ENCODE measurements at places on chromosomes 12 and 14.

GRCh38 chr14:45679853-45680252 is 426.9 kb upstream of the MIS18BP1 start:
- DNase-seq = no peak

GRCh38 chr14:47200740-47201139 is 474.7 kb downstream of the MDGA2 start:
- DNase-seq = no peak

- DNase-seq = no peak
These were observed 679 bp upstream of the SAV1 start for GRCh38 chr14:50668826-50669143.

- DNase-seq = no peak
These were observed 1.7 kb downstream of the TUBA1A start for GRCh38 chr12:49187184-49187583.

- DNase-seq = no peak
These were observed 2.2 kb upstream of the CSAD start for GRCh38 chr12:53182903-53183302.

- DNase-seq = no peak
These were observed 63.5 kb downstream of the MED13L start for GRCh38 chr12:116213885-116214527.

GRCh38 chr14:32939254-32940065 is 781 bp downstream of the NPAS3 start:
- DNase-seq = peak; percentile 43

- DNase-seq = no peak
These were observed 61.6 kb downstream of the EFCAB11 start for GRCh38 chr14:89892953-89893352.
